IMR-90 (cell line): ENCODE measurements at places on chromosomes 16 and 17. TPM values are rescaled to one million over a fixed set of nuclear protein-coding genes. Genes with fewer than 3 reads are reported as not detected.

GRCh38 chr17:43741636-43742035 lies 17.0 kb downstream of the SOST start:
- no peak overlapping the region for H3K4me3 ChIP-seq
- DNase-seq = no peak
- no peaks in the 10 kb centered on the region for H3K36me3 ChIP-seq
- H3K4me1 ChIP-seq = peaks cover 10% of the 10 kb centered on the region
- H3K27ac ChIP-seq = no peak overlapping the region

DNA sequence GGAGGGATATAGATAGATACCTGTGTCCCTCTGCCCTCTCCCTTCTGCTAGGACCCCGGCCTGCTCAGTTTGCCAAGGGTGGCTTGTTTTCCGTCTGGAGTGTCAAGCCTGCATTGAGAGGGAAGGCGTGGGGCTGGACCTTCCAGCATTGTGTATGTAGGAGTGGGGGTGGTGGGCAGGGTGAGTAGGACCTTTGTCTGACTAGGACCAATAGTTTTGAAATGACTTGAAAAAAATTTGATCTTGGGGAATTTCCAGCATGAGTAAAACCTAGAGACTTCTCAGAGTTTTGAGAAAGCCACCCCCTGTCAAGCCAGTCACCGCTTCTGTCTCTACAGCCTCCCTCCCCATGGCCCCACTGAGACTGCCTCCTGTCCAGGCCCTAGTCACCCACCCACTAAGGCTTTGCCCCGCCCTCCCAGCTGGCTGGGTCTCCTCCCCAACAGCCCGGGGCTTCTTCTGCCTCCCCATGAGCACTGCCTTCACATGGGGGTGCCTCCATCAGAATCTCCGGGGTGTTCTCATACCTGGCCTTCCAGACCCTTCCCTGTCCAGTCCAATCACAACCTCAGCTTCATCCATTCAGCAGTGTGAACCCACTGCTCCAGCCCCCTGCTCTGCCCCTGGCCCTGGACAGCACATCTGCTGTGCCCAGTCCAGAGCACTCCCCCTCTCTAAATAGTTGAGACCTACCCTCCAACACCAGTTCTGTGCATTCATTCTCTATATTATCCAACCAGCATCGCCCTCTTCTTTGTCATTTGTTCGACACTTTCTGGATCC lies 207.0 kb downstream of the MSI2 start:
- no peak overlapping the region for H3K4me3 ChIP-seq
- no peaks in the 10 kb centered on the region for H3K27me3 ChIP-seq
- H3K36me3 ChIP-seq = no peaks in the 10 kb centered on the region
- DNase-seq = peak; percentile 95

DNA sequence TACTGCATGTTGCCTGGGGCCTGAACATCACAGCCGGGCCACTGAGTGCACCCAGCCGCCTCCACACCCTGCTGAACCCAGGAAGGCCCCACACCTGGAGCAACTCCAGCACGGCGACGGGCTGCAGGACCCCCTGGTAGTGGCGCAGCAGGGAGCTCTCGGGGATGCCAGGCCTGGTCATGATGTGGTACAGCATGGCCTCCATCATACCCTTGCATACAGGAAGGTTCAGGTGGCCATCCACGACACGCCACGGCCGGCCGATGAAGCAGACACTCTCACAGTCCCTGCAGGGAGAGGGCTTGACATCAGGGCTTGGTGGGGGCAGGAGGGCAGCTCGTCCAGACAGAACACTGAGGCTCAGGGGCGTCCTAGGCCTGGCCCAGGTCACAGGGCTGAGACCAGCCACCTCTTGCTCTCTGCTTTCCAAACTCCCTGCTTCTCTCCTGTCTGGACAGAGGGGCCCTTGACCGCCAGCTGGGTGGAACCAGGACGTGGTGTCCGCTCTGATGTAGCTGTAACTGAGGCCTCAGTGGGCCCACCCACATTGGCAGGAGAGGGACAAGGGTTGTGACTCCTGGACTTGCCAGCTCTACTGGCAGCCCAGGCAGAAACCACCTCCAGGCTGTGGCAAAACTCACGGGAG lies 60.3 kb downstream of the IL21R start:
- H3K27ac ChIP-seq = no peak overlapping the region
- no peaks in the 10 kb centered on the region for H3K27me3 ChIP-seq
- peaks cover 4% of the 10 kb centered on the region for H3K4me1 ChIP-seq

DNA sequence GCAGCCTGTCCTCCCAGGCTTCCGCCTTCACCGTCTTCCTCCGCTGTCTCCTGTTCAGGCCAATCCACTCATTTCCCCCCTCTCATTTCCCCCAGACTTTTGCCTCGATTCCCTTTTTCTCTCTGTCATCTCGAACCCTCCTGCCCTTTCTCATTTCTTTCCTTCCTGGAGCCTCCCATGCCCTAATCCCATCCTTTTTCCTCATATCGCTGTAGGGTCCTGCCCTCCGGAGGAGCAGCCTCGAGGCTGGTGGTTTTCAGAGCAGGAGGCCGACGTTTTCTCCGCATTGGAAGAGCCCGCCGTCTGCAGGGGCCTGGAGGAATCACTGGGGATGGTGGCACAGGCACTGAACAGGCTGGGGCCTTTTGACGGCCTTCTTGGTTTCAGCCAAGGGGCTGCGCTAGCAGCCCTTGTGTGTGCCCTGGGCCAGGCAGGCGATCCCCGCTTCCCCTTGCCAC lies 597 bp downstream of the OVCA2 start:
- H3K36me3 ChIP-seq = peaks cover 31% of the 10 kb centered on the region
- H3K27ac ChIP-seq = peak overlapping the region; percentile 94
- peak overlapping the region; percentile 74 for H3K4me3 ChIP-seq
- H3K4me1 ChIP-seq = peaks cover 22% of the 10 kb centered on the region
- DNase-seq = no peak
- H3K27me3 ChIP-seq = no peaks in the 10 kb centered on the region

GRCh38 chr17:64423881-64424280 lies 25.0 kb upstream of the MILR1 start:
- H3K4me1 ChIP-seq = peaks cover 2% of the 10 kb centered on the region; the same call in 1 of the 2 replicates
- H3K36me3 ChIP-seq = no peaks in the 10 kb centered on the region
- H3K27ac ChIP-seq = no peak overlapping the region
- H3K27me3 ChIP-seq = peaks cover 3% of the 10 kb centered on the region; the same call in 1 of the 2 replicates
- no peak for DNase-seq

Gene PLD2
- total RNA-seq = 9.4 and 12.5 TPM in 2 replicates

- H3K4me3 ChIP-seq = no peak overlapping the region
- DNase-seq = no peak
- no peak overlapping the region for H3K27ac ChIP-seq
- no peaks in the 10 kb centered on the region for H3K27me3 ChIP-seq
- peaks cover 58% of the 10 kb centered on the region for H3K36me3 ChIP-seq
- peaks cover 4% of the 10 kb centered on the region; the same call in 1 of the 2 replicates for H3K4me1 ChIP-seq
Observed at GRCh38 chr17:38710985-38711384, 5.9 kb downstream of the MLLT6 start.

- H3K4me1 ChIP-seq = no peaks in the 10 kb centered on the region
- no peak overlapping the region for H3K27ac ChIP-seq
- no peaks in the 10 kb centered on the region for H3K36me3 ChIP-seq
- H3K4me3 ChIP-seq = no peak overlapping the region
- DNase-seq = no peak
Observed at GRCh38 chr17:74404789-74405188, 27.1 kb upstream of the GPRC5C start.

Gene CRISPLD2
- total RNA-seq = 35.0 and 37.5 TPM in 2 replicates

Gene GFAP
- total RNA-seq = 0.18 TPM in 1 of 2 replicates, not detected in the other

Gene ABCC6
- 0.36 and 0.56 TPM in 2 replicates for total RNA-seq

Gene KRTAP4-6
- not detected in 2 replicates for total RNA-seq

- H3K27ac ChIP-seq = peak within 1 kb of the TSS; percentile 99
- peaks cover 6% of the 10 kb centered on the region; the same call in 1 of the 2 replicates for H3K36me3 ChIP-seq
- DNase-seq = peak; percentile 75
Observed at GRCh38 chr16:4371357-4372000, at the start of gene VASN. Gene VASN, plus strand, starts transcription at chr16:4371848. Its CDS starts 9,030 bp downstream, at chr16:4380878.

Gene GINS2
- total RNA-seq = 12.8 and 13.4 TPM in 2 replicates

- no peak overlapping the region for H3K4me3 ChIP-seq
- H3K4me1 ChIP-seq = peaks cover 29% of the 10 kb centered on the region
- no peak overlapping the region for H3K27ac ChIP-seq
- H3K27me3 ChIP-seq = no peaks in the 10 kb centered on the region
- H3K36me3 ChIP-seq = peaks cover 37% of the 10 kb centered on the region
Observed at GRCh38 chr17:80888276-80889160, 103.1 kb upstream of the CHMP6 start.

GRCh38 chr17:77471984-77472461 lies 331.3 kb downstream of the SEC14L1 start:
- H3K27me3 ChIP-seq = no peaks in the 10 kb centered on the region
- peak; percentile 64 for DNase-seq
- H3K4me1 ChIP-seq = peaks cover 64% of the 10 kb centered on the region
- no peak overlapping the region for H3K4me3 ChIP-seq
- peak overlapping the region; percentile 61 for H3K27ac ChIP-seq
- peaks cover 15% of the 10 kb centered on the region; the same call in 1 of the 2 replicates for H3K36me3 ChIP-seq

Gene RAMP2
- total RNA-seq = 0.18 and 0.28 TPM in 2 replicates

GRCh38 chr16:48491517-48491916 lies 106.3 kb upstream of the SIAH1 start:
- peak; percentile 35 for DNase-seq
- H3K27ac ChIP-seq = no peak overlapping the region
- H3K4me1 ChIP-seq = peaks cover 4% of the 10 kb centered on the region; the same call in 1 of the 2 replicates
- H3K4me3 ChIP-seq = no peak overlapping the region
- no peaks in the 10 kb centered on the region for H3K27me3 ChIP-seq

DNA sequence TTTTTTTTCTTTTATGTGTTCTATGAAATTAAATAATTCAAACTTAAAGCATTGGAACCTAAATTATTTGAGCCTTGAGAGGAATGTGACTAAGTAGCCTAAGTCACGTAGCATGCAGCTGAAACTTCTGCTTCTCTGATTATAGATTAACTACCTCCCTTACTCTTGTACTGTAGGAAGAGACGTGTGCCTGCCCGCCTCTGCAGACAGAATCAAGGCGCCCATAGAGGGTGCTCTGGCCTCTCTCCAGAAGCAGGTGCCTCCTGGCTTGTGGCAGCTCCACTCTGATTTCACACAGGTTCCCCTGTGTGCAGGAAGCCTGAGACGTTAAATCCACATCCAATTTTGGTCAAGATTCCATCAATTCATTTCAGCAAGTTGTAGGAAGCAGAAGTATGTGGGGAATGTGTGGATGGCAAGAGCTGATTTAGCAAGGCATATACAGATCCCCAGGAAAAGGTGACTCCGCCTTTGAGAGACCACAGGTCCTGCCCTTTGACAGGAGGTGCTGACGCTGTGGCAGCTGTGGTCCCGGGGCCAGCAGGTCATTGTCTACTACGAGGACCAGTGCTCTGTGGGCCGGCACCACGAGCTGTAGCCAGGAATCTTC lies 1418.8 kb downstream of the CDH11 start:
- DNase-seq = no peak
- H3K27me3 ChIP-seq = no peaks in the 10 kb centered on the region

DNA sequence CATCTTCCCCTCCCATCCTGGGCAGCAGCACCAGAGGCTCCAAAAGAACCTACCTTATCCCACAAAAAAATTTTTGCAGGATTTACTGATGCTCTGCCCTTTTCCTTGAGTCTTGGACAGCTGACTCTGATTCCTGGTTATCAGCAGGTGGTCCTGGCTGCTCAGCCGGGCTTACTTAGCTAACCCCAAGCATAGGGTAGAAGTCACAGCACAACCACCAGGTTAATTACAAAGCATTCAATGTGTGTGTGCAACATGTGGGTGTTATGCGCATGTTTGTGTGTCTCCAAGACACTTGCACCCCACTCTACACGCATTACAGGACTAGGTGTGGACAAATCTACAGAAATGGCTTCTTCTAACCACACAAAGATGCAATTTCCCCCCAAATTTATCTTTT lies 36.3 kb downstream of the PECAM1 start:
- DNase-seq = no peak
- no peak overlapping the region for H3K27ac ChIP-seq
- peaks cover 36% of the 10 kb centered on the region for H3K27me3 ChIP-seq
- no peak overlapping the region for H3K4me3 ChIP-seq
- no peaks in the 10 kb centered on the region for H3K36me3 ChIP-seq

DNA sequence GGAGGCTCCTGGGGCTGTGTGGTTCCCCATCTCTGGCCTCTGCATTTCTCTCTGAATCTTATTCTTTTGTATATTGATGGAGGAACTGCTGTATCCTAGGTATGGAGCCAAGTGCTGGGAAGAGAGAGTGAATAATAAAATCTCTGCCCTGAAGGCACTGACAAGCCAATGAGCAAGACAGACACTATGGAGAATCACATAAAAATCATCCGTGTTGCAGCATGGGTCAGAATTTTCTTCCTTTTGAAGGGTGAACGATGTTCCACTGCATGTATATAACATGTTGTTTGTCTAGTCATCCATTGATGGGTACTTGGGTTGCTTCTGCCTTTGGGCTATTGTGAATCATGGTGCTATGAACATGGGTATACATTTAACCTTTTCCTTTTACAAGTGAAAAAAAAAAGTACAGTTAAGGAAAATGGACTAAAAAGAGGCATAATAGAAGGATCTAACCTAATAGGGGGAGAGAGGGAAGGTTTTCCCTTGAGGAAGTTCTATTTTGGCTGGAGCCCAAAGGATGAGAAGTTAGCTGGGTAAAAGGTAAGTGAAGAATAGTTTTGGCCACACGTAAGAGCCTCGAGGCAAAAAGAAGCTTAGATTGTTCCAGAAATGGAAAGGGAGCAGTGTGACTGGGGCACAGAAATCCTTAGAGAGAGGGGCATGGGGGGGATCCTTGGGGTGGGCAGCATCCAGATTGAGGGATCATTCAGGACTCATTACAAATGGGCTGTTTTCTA lies 32.3 kb upstream of the GNA13 start:
- DNase-seq = no peak
- peaks cover 2% of the 10 kb centered on the region; the same call in 1 of the 2 replicates for H3K4me1 ChIP-seq
- no peak overlapping the region for H3K27ac ChIP-seq
- H3K27me3 ChIP-seq = peaks cover 17% of the 10 kb centered on the region

GRCh38 chr16:88844419-88845036 lies 12.2 kb downstream of the GALNS start:
- H3K4me3 ChIP-seq = no peak overlapping the region
- peaks cover 3% of the 10 kb centered on the region; the same call in 1 of the 2 replicates for H3K4me1 ChIP-seq
- peaks cover 23% of the 10 kb centered on the region for H3K36me3 ChIP-seq
- H3K27ac ChIP-seq = no peak overlapping the region
- no peak for DNase-seq
- no peaks in the 10 kb centered on the region for H3K27me3 ChIP-seq

DNA sequence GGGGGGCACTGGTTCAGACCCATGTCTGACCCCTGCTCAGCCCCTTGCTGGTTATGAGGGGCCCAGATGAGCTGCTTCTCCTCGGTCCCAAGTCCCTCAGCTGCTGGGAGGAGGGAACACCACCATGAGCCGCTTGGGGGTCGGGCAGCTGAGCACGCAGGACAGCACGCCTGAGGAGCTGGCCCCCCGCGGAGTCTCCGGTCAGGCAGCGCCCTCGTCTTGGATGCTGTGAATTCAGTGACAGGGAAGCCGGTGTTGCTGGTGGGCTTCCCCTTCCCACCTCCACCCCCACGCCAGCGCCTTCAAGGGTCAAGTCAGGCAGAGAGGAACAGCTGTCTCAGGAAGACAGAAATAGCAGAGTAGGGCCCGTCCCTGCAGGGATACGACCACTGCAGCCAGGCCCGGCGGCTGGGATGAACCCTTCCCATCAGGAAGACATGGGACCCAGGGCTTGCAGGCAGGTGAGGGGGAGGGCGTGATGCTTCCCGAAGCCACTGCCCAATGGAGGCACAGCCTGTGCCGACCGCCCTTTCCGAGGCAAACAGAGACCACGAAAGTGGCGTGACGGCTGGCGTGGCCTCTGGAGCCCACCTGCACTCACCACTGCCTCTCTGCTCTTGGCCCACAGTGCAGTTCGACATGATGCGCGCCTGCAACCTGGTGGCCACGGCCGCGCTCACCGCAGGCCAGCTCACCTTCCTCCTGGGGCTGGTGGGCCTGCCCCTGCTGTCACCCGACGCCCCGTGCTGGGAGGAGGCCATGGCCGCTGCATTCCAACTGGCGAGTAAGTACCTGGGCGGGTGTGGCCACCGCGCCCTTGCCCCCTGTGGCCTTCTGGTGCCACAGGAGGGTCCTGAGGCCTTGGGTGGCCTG lies 8.1 kb downstream of the TMEM204 start:
- no peak for DNase-seq
- peaks cover 3% of the 10 kb centered on the region; the same call in 1 of the 2 replicates for H3K4me1 ChIP-seq
- no peak overlapping the region for H3K4me3 ChIP-seq
- H3K27ac ChIP-seq = no peak overlapping the region
- peaks cover 23% of the 10 kb centered on the region for H3K36me3 ChIP-seq
- no peaks in the 10 kb centered on the region for H3K27me3 ChIP-seq
